Sigmoid colon (tissue), 7 donors: ENCODE measurements at places on chromosomes 12 and 14. TPM values are rescaled to one million over a fixed set of nuclear protein-coding genes. Genes with fewer than 3 reads are reported as not detected.

- DNase-seq: no peak
Observed at GRCh38 chr14:66395300-66395699, 90.9 kb upstream of the CCDC196 start.

- DNase-seq: no peak
Observed at GRCh38 chr12:21073822-21074460, 57.1 kb upstream of the SLCO1B1 start.

DNA sequence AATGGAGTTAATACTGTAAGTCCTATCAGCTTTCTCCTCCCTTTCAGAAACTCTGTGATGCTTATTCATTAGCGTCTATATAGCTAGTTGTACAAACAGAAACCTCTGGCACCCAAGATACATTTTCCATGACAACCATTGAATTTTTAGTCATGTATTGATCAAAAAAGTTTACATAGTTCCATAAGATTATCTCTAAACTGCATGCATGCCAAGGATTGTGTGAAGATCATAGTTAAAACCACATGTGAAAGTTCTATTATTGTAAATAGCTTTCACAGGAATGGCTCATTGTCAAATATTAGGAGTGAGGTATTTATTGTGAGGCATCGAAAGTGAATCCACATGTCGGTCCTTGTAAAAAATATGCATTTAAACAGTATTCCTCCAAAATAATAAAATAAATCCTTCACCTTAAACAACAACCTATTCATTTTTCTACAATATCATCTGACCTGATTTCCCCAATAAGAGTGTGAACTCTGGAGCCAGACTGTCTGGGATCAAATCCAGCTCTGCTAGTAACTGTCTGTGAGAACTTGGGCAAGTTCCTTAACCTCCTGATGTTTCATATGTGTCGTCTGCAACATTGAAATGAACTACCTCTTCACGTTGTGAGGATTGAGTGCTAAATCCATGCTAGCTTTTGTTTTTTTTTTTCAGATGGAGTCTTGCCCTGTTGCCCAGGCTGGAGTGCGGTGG is 10.6 kb upstream of the CDKL1 start:
- DNase-seq: no peak

DNA sequence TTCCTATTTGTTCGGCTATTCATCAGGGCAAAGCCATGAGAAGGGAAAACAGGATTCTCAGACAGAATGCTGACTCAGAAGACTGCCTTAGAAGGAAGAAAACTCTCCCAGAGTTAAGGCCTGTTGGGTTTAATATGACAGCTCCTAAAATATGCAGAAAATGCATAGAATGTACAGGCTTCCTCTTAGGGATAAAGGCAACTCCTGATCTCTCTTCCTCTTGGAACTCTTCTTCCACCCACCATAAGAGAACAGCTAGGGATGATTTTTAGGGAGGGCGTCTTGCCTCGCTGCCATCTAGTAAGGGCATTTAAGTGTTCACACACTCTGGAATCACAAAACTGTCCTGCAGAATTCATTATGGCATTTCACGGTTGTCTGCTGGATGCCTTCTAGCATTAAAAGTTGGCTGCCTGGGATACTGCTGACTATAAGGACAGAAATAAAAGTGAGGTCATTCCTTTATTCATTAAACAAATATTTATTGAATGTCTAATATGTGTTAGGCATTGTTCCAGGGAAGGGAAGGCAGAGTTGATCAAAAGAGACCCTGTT is 73.7 kb downstream of the DCAF5 start:
- DNase-seq: no peak

- DNase-seq: no peak
Observed at GRCh38 chr14:64107438-64107837, 186.7 kb downstream of the ESR2 start.

GRCh38 chr12:66065150-66065549 is 65.4 kb downstream of the LLPH start:
- DNase-seq: no peak

- DNase-seq: no peak
Observed at GRCh38 chr14:51242545-51243490, 2.8 kb downstream of the TMX1 start.

- DNase-seq: no peak
Observed at GRCh38 chr12:68861890-68862289, 53.9 kb downstream of the MDM2 start.

DNA sequence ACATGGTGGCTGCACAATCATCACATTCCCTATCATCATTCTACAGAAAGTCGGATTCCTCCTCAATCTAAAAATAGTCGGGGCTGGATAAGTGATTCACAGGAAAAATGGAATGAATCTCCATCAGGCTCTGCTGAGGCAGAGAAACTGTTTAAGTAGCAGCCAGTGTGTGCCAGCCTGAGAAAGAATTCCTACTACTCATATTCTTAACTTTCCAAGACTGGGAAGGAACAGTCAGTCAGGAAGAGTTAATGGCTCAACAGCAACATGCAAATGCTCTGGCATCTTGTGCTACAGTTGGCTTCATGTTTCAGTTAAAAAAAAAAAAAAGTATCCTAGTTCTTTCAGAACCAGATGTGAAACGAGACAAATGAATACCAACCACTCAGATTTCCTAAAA is 187.0 kb downstream of the GRIP1 start:
- DNase-seq: no peak

GRCh38 chr12:110365489-110366320 is 37.8 kb downstream of the ANAPC7 start:
- no peak for DNase-seq

DNA sequence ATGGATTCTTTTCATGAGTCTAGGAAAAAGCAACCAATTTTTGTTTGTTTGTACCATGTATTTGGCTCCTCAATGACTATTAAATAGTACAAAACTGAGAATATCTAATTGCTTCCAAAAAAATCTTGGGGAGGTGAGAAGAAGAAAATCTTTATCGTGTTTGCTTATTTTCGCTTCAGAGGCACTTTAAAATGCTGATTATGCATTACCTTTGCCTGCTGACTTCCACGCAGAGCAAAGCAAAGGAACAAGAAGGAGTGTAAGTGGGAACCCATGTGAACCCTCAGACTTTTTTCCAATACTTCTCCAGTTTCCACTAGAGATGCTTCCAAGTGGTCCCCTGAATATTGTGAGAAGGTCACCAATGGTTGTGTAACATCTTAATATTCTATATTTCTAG is 43.2 kb upstream of the STRN3 start:
- no peak for DNase-seq

GRCh38 chr12:88579601-88580050 is 645 bp downstream of the KITLG start:
- DNase-seq: peak; percentile 67

- no peak for DNase-seq
Observed at GRCh38 chr14:65440230-65440629, 27.7 kb downstream of the FUT8 start.

GRCh38 chr14:106209755-106210154 is 683.4 kb downstream of the TMEM121 start:
- DNase-seq: no peak

DNA sequence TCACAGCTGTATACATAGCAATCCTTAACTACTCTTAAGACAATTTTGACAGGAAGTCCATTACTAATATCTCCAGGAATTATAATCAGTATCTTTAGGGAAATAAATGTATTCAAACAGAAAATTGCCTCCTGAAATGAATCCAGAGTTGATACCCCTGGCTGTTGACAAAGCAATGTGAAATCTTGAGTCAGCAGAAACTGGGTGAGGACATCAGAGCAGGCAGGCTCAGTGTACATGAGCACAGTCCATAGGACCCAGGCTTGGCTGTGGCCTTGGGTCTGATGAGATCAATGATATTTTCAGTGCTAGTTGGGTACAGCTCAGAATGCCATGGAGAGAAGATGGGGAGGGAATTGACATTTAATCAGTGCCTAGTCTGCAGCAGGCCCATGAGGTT is 151.3 kb downstream of the SLC15A4 start:
- DNase-seq: no peak

- no peak for DNase-seq
Observed at GRCh38 chr12:97716356-97716755, 253.8 kb downstream of the RMST start.

DNA sequence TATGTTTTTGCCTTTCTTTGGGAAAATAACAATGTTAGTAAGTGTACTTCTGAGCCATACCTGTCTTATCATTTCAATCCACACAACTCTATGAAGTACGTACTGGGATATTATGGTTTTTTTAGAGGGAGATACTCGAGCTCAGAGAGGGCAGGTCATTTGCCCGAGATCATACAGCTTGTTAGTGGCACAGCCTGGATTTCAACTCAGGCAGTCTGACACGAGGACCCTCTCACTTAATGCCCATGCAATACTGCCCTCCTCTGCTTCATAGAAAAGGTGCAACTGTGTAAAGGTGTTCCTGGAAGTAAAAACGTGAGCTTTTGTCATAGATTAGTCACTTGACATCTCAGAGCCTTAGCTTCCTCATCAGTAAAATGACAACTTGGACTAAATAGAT is 128.0 kb downstream of the NDUFA12 start:
- DNase-seq: no peak

DNA sequence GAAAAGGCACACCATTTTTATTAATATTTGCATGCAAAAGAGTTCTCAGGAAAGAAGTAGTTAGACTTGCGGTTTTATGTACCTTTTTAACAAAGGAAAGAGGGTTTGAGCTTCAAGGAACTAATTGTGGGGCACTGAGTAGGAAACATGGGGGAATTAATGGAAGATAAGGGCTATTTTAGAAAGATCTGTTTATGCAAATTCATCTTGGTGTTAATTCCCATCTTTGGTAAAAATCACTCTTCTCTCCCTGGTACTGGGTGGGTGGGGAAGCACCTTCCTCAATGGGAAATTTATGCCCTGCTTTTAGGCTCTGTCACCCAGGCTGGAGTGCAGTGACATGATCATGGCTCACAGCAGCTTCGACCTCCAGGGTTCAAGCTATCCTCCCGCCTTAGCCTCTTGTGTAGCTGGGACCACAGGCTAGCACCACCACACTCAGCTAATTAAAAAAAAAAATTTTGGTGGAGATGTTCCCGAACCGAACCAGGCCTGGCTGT is 30.1 kb upstream of the RESF1 start:
- DNase-seq: no peak

- DNase-seq: no peak
Observed at GRCh38 chr14:98014851-98015615, 1217.9 kb downstream of the VRK1 start.

GRCh38 chr12:16349131-16349460 is 1.7 kb downstream of the MGST1 start:
- peak; percentile 88 for DNase-seq

- no peak for DNase-seq
Observed at GRCh38 chr12:53551889-53552291, 44.6 kb upstream of the NPFF start.

- no peak for DNase-seq
Observed at GRCh38 chr12:80178846-80179245, 79.5 kb downstream of the OTOGL start.

- no peak for DNase-seq
Observed at GRCh38 chr14:33986804-33987203, 35.9 kb upstream of the EGLN3 start.

DNA sequence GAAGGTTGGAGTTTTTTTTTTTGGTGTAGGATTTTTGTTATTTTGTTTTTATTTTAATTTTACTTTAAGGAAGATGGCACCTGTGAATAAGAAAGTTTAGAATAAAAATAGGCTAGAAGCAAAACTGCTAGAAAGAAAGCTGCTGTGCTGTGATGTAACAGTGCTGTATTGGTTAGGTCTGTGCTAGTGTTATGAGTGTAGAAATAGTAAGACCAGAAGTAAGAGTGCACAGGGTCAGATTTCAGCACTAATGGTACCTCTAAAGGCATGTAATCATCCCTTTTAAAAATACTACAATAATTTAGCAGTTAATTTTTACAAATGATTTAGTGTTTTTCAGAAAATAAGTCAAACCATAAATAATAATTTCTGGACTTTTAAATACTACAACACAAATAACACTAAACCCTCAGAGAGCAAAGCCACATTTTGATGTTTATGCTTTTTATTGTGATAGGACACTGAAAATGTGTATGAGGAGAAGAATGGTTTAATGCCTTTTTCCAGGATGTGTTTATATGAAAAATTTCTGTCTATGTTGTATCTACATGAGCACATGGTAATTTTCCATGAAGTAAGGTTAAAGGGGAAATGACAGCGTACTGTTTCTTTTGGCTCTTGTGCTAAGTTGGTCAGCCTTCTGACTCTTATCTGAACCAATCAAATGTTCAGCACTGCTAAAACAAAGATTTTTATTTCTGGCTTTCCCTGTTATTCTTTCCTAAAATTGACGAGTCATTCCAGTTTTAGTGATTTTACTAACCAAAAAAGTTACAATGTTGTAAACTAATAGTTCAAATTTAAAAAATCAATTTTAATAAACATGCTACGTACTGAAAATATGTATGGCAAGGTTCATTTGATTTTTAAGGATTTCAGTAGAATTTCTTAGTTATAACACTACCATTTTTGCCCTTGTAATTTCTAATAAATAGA is 96.1 kb downstream of the PPHLN1 start:
- no peak for DNase-seq

DNA sequence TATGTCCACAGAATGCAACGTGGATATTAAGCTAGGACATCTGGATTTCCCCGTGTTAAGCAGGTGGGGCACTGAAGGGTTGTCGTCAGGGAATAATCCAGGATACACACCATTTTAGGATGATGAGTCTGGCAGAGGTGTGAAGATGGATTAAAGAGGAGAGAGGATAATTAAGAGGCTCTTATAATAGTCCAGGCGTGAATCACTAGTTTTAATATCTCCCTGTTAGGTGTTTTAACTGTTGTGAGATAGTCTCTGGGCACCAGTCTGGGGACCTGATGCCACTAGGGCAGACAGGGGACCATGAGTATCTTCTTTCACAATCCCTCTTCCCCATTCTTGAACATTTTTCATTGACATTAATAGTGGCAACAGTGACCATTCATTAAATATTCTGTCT is 216.7 kb downstream of the TBX5 start:
- DNase-seq: no peak

GRCh38 chr14:55904086-55904485 is 214.1 kb upstream of the PELI2 start:
- DNase-seq: no peak

The EXOC3L4 gene
- 0.36 TPM for total RNA-seq

The NKX2-1 gene
- total RNA-seq: not detected

The ACSM4 gene
- total RNA-seq: not detected

The FGD6 gene
- 40.2 TPM for total RNA-seq

The GPHN gene
- 15.6 TPM for total RNA-seq

The TTC9 gene
- 0.81 TPM for total RNA-seq

The PLA2G1B gene
- total RNA-seq: not detected

The RIMKLB gene
- total RNA-seq: 55.9 TPM

The EML5 gene
- total RNA-seq: 2.5 TPM

The PPP4R4 gene
- 0.66 TPM for total RNA-seq

The ENO2 gene
- total RNA-seq: 37.5 TPM

The KRT3 gene
- total RNA-seq: not detected
